Hindlimb muscle (tissue), 1 donor: ENCODE measurements at places on chromosomes 12 and 14. TPM values are rescaled to one million over a fixed set of nuclear protein-coding genes. Genes with fewer than 3 reads are reported as not detected.

The KRT81 gene
- 0.14 TPM for polyA plus RNA-seq

The ZNF10 gene
- 6.2 TPM for polyA plus RNA-seq

The LUM gene
- polyA plus RNA-seq: 424 TPM

The DEGS2 gene
- 0.63 TPM for polyA plus RNA-seq

The PSMA6 gene
- 188 TPM for polyA plus RNA-seq

The SOAT2 gene
- polyA plus RNA-seq: 0.10 TPM

The TAS2R8 gene
- polyA plus RNA-seq: not detected

The SMAGP gene
- 5.8 TPM for polyA plus RNA-seq

The CPSF6 gene
- 51.6 TPM for polyA plus RNA-seq

The DENND5B gene
- 23.9 TPM for polyA plus RNA-seq

The ADAM21 gene
- 0.40 TPM for polyA plus RNA-seq

The SMOC1 gene
- polyA plus RNA-seq: 4.2 TPM

The DUSP16 gene
- 33.2 TPM for polyA plus RNA-seq

The PTGER2 gene
- polyA plus RNA-seq: 1.1 TPM

The GPRC5D gene
- polyA plus RNA-seq: not detected

The IQSEC3 gene
- polyA plus RNA-seq: 2.9 TPM
